ENCODE measurements at places on chromosomes 13 and 19.

DNA sequence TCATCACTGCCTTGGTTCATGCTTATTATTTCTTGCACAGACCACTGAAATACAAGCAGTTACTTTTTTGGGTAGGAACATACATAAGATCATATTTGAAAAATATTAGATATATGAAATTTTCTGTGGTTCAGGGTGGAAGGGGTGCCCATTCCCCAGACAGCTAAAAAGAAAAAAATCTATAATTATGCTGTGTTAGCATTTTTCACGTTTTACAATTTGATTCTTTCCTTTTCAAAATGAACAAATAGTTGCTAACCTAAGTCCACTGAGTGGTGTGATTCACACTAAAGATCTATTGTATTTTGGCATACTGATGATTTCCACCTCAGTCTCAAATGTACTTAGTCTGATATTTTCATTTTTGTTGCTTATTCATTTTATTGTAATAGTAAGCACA, 66.8 kb upstream of the FBXL3 start:
- DNase-seq = no peak

DNA sequence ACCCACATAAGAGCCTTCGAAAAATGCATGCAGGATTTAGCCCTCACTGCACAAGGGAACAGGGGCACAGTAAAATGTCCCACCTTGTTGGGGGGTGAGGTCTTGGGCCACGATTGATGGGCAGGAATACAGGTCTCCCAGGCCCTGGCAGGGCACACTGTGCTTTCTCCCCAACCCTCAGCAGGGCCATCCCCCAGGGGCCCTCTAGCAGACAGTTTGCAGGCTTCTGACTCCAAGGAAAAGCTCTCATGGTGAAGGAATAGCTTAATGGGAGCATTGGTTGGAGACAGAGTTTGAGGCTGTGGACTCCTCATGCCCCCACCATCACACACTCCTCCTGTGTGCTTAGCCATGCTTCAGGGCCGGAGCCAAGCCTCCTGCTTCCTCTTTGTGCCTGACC, 484.6 kb downstream of the ZNF536 start:
- no peak for DNase-seq

GRCh38 chr13:28411831-28412353, 83.0 kb downstream of the FLT1 start:
- no peak for DNase-seq

DNA sequence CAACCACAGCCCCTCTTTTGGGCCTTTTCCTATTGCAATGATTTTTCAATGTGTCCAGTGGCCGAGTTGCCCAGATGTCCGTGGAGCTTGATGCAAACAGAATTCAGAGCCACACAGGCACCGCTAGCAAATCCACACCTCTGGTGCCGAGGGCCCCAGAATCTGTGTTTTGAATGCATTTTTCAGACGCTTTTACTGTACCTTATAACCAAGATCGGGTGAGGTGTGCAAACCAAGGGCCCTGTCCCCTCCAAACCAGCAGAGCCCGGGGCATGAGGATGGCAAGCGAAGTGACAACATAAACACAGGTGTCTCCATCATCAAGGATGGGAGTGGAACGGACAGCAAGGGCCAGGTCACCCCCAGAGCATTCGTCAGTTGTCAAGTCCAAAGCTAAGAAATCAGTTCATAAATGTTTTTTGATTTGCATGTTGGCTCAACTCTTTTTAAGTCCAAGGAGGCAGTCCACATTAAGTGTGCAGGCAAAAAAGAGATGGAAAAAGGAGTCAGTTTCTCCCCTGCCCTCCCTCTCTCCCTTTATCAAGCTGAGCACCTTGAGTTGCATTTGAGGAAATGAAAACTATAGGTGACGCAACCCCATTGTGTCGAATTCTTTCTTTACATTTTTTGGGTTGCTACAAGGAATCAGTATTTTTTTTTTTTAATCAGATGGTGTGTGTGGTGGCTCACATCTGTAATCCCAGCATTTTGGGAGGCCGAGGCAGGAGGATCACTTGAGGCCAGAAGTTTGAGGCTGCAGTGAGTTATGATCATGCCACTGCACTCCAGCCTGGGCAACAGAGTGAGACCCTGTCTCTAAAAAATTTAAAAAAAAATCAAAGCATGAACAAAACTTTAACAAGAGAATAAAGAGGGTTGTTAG, 2.9 kb downstream of the CCDC8 start:
- DNase-seq = no peak

DNA sequence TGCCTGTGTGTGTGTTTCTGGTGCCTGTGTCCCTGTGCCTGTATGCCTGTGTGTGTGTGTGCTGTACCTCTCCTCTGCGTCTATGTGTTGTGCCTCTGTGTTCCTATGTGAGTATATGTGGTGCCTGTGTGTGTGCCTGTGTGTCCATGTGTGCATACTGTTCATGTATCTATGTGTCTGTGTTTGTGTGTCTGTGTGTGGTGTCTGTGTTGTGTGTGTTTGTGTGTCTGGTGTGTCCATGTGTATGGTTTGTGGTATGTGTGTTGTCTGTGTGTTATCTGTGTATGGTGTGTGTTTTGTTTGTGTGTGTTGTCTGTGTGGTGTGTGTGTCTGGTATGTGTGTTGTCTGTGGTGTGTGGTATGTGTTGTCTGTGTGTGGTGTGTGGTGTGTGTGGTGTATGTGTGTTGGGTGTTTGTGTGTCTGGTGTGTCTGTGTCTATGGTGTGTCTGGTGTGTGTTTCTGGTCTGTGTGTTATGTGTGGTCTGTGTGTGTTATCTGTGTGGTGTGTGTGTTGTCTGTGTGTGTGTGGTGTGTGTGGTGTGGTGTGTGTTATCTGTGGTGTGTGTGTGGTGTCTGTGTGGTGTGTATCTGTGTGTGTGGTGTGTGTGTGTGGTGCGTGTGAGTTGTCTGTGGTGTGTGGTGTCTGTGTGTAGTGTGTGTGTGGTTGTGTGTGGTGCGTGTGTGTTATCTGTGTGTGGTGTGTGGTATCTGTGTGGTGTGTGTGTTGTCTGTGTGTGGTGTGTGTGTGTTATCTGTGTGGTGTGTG, 20.4 kb downstream of the HDGFL2 start:
- no peak for DNase-seq

DNA sequence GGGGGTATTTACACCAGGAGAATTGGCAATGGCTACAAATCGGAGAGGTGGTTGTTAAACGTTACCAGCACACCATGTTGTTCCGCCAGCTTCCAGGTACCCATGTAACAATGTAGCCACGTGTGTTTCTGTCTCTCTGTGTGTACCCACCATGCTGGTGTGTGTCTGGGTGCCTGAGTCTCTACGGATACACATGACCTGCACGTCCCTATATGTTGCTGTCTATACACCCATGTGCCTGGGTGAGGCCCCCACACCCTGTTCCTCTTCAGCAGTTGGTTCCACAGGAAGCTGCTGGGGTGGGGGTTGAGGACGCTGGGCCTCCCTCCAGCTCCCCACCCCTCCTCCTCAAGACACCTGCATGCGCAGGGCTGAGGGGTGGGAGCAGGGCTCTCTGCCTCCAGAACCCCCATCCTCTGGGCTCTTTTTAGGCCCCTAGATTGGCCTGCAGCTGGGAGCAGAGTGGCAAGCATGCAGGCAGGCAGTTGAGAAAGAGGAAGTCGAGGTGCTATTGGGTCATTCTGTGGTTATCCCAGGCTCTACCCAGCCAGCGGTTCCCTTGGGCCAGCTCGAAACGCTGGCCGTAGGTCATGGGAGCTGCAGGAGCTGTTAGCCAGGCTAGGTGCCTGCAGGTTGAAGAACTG, at the start of gene ARHGEF18:
TSS of gene ARHGEF18 (plus strand) at position 351 of the 644 bp plus-strand sequence. CDS start 13,954 bp downstream, outside the sequence.
- DNase-seq = peak; percentile 50

DNA sequence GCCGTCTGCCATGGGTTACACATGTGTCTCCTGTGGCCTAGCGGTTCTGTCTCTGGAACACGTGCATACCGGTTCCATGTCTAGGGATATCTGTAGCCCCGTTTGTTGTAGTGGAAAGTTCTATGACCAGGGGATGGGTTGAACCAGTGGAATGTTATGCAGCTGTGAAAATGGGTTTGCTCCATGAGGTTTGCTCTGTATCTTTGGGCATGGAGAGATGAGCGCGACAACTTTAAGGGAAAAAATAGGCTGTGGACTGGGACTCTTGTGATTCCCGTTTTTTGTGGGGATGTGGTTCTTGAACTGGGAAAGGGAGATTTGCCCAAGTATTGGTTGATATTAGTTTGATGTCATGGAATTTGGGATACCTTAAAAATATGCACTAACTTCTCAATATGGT, 120.4 kb downstream of the KDM4B start:
- DNase-seq = no peak

DNA sequence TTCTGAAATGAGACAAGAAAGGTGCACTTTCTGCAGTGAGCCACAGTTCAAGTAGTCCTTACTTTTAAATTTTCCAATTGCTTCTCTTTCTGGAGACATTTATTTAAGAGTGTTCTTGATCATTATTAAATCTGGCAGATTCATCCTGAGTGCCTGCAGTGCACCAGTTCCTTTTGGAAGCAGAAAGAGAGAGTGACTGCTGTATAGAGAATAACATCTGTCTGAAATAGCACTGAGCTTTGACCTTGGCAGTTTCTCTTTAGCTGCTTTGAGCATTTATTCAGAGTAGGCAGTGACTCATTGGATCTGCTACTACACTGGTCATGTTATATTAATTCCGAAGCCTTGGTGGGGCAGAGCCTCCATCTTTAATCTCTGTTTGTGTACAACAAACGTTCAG, 1373.7 kb downstream of the PCDH9 start:
- no peak for DNase-seq

DNA sequence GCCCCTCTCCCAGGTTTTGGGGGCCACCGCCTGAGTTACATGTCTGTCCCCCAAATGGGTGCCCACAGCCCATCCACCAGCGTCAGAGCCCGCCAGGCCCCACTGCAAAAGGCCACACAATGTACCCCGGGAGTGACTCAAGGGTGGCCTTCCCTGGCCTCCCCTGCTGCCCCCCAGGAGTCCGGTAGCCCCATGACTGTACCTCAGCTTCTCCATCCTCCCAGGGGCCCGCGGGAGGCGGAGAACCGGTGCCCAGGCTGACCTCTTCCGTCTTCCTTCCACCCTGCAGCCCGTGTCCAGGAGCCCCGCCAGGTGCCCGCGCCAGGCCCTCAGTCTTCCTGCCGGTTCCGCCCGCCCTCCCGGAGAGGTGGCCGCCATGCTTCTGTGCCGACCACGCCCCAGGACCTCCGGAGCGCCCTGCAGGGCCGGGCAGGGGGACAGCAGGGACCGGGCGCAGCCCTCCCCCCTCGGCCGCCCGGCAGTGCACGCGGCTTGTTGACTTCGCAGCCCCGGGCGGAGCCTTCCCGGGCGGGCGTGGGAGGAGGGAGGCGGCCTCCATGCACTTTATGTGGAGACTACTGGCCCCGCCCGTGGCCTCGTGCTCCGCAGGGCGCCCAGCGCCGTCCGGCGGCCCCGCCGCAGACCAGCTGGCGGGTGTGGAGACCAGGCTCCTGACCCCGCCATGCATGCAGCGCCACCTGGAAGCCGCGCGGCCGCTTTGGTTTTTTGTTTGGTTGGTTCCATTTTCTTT, 10.3 kb downstream of the CBARP start:
- DNase-seq = no peak

- no peak for DNase-seq
Observed at GRCh38 chr13:98595134-98595533, 18.2 kb upstream of the STK24 start.

DNA sequence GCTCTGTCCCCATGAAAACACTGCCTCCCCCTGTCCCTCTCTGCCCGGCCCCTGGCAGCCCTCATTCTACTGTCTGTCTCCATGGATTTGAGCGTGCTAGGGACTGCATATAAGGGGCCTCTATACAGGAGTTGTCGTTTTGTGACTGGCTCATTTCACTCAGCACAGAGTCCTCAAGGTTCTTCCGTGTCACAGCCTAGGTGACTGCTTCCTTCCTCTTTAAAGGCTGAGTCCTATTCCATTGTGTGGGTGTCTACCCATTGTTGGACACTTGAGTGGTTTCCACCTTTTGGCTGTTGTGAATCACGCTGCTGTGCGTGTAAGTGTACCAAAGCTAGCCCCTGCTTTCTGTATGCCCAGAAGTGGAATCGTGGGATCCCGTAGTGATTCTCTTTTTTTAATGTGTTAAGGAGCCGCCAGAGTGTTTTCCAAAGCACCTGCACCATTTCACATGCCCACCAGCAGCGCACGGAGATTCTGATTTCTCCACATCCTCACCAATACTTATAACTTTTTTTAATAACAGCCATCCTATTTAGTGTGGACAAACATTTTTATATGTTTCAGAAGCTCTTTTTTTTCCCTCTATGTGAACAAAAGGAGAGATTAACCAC, 116.7 kb downstream of the COL4A2 start:
- no peak for DNase-seq

DNA sequence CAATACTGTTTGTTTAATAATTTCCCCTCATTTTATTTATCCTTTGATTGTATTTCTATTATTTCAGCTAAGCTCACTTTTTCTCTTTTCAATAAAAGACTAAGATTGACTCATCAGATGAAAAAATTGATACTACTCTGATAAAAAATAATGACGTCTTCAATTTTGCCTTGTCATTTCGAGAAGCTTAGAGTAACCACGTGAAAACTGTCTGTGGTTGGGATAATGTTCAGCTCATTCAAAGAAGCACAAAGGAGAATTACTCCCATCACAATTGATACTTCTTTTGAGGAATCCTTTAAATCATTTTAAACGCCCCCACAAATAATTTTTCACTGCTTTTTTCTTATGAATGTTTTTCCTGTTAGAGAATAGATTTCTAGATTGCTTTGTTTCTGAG, 318.7 kb upstream of the SLITRK1 start:
- DNase-seq = no peak

- no peak for DNase-seq
Observed at GRCh38 chr13:67078062-67078461, 152.1 kb downstream of the PCDH9 start.

DNA sequence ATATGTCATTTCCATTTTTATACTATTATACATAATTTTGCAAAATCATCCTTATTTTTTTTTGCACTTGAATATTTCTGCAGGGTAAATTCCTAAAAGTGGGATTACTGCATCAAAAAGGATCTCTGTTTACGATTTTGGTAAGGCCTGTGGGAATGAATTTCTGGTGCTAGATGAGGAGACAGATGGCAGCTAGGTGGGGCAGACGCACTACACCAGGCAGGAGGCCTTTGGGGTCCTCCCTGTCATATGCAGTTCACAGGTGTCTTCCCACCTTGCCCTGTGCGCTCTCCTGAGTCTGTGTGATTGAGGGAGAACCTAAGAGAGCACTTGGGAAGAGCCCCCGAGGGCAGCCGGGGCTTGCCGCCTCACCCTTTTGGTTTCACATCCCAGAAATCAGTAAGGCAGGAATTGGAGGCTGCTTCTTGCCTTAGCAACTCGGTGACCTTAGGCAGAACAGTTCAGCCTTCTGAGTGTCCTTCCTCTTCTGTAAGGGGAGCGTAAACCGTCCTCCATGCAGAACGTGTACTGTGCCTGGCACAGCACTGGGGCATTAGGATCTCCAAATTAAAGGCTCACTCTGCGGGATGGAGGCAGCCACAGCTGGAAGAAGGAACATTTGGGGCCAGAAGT, 13.4 kb upstream of the GJB2 start:
- no peak for DNase-seq

- no peak for DNase-seq
Observed at GRCh38 chr19:33408538-33409434, 35.3 kb downstream of the CEBPG start.
